ENCODE measurements at places on chromosomes 4 and X.

DNA sequence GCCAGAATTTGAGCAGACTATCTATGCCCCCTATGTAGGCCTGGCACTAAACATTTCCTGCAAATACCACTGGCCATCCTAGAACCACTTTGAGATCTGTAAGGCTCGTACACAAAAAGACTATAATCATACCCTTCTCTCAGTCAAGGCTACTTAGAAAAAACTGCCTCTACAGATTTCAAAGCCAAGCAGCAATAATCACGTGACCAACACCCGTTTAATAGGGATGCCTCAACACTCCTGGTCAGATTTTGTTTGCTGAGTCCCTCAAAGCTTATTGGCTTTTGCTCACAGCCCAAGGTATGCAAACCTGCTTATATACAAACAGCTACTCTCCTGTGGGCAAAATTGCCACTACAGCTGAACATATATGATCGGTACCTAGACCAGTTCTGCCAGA is 897 bp downstream of the COX7B2 start:
- no peak for DNase-seq

DNA sequence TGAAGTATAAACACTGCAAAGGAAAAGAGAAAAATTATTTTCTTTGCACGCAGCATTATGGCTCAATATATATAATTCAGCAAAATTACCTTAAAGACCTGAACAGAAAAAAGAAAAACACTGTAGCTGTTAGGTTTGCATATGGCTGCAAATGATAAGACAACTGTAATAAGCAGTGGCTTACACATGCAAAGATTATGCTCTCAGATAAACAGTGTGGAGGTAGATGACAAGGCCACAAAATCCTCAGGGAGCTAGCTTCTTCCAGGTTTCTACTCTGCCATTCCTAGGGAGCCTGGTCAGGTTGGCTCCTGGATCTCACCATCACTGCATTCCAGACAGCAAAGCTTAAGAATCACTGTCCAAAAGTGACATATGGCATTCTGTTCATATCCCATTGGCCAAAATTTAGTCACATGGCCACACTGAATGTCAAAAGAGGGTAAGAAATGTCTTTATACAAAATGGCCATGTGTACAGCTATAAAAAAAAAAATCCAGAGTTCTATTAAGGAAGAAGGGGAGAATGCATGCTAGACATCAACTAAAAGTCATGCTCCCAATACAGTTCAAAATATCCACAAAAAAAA is 195.2 kb upstream of the SLC7A11 start:
- DNase-seq = no peak

DNA sequence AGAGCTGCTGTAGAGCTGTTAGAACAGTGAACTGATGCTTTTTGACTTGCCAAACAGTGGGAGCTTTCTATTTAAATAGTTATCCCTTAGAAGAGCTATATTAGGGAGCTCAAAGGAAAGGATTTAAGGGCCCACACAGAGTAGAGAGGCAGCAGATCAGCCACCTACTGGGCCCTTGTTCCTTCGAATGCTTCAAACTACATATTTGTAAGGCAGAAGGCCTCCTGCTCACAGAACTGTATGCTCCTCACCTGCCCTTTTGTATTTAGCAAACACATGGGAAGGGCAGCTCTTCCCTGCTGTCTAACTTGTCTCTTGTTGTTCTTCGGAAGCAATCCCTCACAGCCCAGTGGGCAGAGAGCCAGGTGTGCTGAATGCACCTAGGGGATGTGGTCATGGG is 38.0 kb downstream of the IL1RAPL1 start:
- no peak for DNase-seq

GRCh38 chr4:128715616-128716015 is 93.9 kb upstream of the JADE1 start:
- DNase-seq = no peak

DNA sequence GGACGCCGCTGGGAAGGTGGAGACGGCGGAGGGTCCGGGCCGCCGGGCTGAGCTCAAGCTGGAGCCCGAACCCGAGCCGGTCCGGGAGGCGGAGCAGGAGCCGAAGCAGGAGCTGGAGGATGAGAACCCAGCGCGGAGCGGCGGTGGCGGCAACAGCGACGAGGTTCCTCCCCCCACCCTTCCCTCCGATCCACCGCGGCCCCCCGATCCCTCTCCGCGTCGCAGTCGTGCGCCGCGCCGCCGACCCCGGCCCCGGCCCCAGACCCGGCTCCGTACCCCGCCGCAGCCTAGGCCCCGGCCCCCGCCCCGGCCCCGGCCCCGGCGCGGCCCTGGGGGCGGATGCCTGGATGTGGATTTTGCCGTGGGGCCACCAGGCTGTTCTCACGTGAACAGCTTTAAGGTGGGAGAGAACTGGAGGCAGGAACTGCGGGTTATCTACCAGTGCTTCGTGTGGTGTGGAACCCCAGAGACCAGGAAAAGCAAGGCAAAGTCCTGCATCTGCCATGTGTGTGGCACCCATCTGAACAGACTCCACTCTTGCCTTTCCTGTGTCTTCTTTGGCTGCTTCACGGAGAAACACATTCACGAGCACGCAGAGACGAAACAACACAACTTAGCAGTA is 483 bp downstream of the USP27X start:
- DNase-seq = no peak

- no peak for DNase-seq
Observed at GRCh38 chr4:168612450-168613135, 115.7 kb downstream of the PALLD start.

- DNase-seq = no peak
Observed at GRCh38 chr4:42080306-42080705, 72.1 kb downstream of the BEND4 start.
